Heart right ventricle (tissue), 16 donors: ENCODE measurements at places on chromosomes 2 and 18. TPM values are rescaled to one million over a fixed set of nuclear protein-coding genes. Genes with fewer than 3 reads are reported as not detected.
A peak's percentile ranks its signal among the peaks of the same experiment; 100 is the strongest.

GRCh38 chr2:173692068-173692467 is 273.1 kb downstream of the SP3 start:
- DNase-seq = peak; percentile 17

DNA sequence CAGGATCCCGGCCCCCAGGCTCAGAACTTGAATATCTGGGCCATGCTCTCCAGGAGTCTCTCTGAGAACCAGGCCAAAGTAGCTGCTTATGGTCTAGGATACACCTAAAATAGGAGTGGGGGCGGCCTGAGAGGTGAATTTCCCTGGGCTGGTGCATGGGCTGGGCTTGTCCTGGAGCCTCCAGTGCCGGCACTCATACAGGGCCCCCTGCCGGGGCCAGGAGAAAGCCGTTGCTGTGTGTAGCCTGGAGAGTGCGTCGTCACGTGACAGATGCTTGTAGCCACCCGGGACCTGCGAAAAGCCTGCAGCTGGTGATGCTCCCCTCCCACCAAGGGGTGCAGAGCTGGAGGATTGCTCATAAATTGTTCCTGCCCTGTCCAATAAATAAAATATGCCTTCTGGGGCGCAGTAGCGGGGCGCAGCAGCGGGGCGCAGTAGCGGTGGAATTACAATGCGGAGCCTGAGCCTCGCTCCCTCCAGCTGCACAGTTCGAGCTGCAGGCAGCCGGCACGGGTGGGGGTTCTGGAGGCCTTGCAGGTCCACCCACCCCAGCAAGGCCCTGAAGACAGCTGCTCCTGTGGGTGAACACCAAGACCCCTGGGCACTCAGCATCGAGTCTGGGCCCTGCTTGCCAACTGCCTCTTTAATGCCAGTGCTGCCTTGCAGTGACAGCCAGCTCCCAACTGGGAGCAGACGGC is 289.9 kb downstream of the NDUFA10 start:
- no peak for DNase-seq

GRCh38 chr2:12764075-12764730 is 47.5 kb downstream of the TRIB2 start:
- DNase-seq = no peak

The SP5 gene
- polyA plus RNA-seq = not detected

The ST3GAL5 gene
- 11.1 TPM for polyA plus RNA-seq

DNA sequence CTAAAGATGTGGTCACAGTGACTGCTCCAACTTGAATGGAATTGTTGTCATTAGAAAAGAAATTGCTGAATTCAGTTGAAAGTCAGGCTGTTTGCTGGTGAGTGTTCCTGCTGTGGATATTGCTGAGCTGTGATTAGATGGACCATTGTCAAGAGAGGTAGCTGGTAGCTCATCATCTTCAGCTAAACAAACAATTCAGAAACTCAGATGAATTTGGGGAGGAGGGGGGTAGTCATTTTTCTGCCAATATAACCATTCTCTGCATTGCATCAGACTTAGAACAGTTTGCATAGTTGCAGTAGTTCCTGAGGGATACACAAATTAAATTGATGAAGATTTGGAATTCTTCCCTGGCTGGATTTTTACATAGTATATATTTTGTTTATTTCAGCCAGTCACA is 108.3 kb downstream of the MTCL1 start:
- DNase-seq = no peak

DNA sequence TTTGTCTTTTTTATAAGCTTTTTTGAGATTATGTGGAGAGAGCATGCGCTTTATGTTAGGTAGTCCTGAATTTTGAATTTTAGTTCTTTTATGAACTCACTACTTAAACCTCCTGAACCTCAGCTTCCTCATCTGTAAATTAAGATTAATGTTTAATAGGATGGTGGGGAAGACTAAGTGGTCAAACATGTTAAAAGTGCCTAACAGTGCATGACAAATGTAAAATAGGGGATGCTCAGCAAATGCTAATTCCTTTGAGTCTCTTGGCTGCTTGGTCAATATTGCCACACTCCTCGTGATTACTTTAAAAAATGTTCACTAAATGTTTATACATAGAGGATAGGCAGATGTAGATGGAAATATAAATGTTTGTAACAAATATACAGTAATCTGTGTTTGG is 6.8 kb downstream of the BIRC6 start:
- no peak for DNase-seq
